Right renal pelvis (tissue), 4 donors: ENCODE measurements at places on chromosomes 5 and 9. TPM values are rescaled to one million over a fixed set of nuclear protein-coding genes. Genes with fewer than 3 reads are reported as not detected.

CDH6 gene
- 66.2 TPM for polyA plus RNA-seq

FNIP1 gene
- 16.2 TPM for polyA plus RNA-seq

DBH gene
- polyA plus RNA-seq = 3.1 TPM

CYLC2 gene
- not detected for polyA plus RNA-seq

PCDHGA10 gene
- 3.9 TPM for polyA plus RNA-seq

PCDHGC5 gene
- polyA plus RNA-seq = 0.11 TPM

SLC23A1 gene
- polyA plus RNA-seq = 12.1 TPM

PCDHGB4 gene
- 4.3 TPM for polyA plus RNA-seq

FRMPD1 gene
- polyA plus RNA-seq = 0.82 TPM

CCL21 gene
- 36.8 TPM for polyA plus RNA-seq

CRHBP gene
- polyA plus RNA-seq = 27.4 TPM

DMRT3 gene
- polyA plus RNA-seq = 1.0 TPM

SPATA31D4 gene
- not detected for polyA plus RNA-seq

FCN1 gene
- 3.2 TPM for polyA plus RNA-seq

SPINK5 gene
- 0.29 TPM for polyA plus RNA-seq

MAMDC2 gene
- polyA plus RNA-seq = 7.6 TPM

TAS2R1 gene
- 0.05 TPM for polyA plus RNA-seq

ADRB2 gene
- 0.44 TPM for polyA plus RNA-seq

LHFPL2 gene
- polyA plus RNA-seq = 54.2 TPM

TMEM267 gene
- 21.1 TPM for polyA plus RNA-seq

CEL gene
- polyA plus RNA-seq = 5.4 TPM

MLANA gene
- polyA plus RNA-seq = 1.4 TPM

SLC2A6 gene
- 1.7 TPM for polyA plus RNA-seq

GGTA1 gene
- 6.7 TPM for polyA plus RNA-seq

SAPCD2 gene
- polyA plus RNA-seq = 5.4 TPM

GMCL2 gene
- polyA plus RNA-seq = not detected
